ENCODE measurements at places on chromosomes 2 and 18.

- no peak for DNase-seq
Measured at GRCh38 chr2:106094131-106094841, 99.8 kb downstream of the UXS1 start.

GRCh38 chr2:219769090-219769910 lies 141.9 kb downstream of the SLC4A3 start:
- no peak for DNase-seq

GRCh38 chr2:121884511-121884921 lies 129.1 kb downstream of the TSN start:
- DNase-seq: no peak

- DNase-seq: no peak
Measured at GRCh38 chr2:231161877-231162329, 36.5 kb upstream of the ARMC9 start.

DNA sequence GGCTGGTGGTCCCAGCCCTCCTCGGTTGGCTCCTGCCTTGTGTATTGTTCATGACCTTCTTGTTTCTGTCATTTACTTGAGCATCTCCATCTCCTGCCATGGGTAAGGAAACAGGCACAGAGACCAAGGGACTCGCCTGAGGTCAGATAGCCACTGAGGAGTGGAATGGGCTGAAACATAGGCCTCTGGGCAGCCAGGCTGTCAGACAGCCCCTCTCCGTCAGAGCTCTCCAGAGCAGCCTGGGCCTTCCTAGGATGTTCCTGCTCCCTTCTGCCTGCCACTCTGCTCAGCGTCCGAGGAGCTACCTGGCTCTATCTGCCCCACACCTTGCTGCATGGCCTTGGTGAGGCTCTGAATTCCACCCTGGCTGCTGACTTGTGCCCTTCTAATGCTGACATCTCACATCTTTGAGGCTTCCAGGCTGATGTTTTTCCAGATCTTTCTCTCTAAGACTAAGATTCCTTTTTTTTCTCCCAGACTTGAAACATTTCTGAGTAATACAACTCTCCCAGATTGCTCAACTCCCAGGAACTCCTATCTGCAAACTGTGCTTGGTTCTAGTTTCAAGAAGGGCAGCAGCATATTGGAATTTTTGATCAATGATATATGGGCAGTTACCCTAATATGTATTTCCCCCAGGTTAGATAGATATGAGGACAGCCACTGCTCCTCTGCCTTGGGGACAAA lies 67.7 kb downstream of the MCFD2 start:
- DNase-seq: no peak

DNA sequence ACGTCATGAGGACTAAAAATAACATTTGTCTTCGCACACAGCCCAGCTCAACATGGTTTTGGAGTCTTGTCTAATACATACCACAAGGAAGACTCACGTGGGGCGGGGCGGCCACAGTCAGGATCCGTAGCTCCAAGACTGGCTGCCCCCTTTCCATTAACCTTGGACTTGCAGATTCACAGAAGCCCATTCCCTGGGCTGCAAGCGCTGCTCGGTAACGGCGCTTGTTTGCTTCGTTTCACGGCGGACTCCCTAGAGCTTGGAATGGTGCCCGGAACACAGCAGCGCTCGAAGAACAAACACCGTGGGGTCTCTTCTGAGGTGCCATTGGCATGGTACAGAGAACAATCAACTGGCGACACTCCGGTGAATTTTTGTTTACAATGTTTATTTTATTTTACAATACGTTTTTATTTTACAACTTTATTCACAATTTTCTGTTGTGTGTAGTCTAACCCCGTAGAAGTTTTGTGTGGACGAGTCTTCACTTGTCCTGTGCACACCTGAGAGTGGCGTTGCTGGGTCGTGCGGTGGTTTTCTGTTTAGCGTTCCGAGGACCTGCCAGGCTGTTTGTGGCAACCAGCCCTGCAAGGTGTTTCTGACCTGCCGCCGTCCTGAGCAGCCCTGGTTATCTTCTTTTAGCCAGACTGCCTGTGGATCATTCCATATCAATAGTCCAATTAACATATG lies 126.5 kb downstream of the GALR1 start:
- DNase-seq: no peak

DNA sequence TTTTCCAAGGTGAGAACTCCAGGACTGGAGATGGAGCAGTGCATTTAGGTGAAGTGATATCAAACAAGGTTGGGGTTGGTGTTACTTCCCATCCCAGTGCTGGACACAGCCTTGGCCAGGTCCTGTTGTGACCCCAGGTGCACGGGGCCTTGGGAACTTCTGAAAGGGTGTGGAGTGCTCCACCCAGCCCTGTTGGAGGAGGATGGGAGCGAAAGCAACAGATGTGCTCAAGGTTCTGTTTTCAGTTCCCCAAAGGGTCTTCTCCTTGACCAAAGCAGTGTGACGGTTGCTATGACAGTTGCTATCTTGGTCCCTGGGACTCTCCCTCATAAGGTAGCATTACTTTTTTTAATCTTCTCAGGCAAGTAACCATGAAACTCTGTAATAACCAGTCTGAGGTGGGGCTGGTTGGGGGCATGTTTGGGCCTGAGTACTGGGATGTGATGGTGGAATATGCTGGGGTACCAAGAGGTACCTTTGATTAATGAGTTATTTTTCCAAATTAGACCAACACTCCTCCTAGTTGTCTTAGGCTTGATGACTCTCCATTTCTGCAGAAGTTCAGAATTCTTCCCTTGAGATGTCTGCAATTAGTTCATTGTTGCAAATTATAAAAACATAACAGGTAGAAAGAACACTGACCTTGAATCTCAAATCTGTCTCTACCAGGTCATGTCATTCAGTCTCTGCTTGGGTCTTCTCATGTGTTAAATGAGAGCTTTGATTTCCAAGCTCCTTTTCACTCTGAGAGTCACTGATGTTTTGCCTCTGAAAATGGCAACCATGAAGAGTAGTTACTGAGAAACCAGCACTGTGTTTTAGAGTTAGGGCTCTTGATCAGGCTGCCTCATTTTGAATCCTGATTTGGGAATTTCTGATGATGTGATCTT lies 154.5 kb downstream of the RPIA start:
- DNase-seq: no peak

DNA sequence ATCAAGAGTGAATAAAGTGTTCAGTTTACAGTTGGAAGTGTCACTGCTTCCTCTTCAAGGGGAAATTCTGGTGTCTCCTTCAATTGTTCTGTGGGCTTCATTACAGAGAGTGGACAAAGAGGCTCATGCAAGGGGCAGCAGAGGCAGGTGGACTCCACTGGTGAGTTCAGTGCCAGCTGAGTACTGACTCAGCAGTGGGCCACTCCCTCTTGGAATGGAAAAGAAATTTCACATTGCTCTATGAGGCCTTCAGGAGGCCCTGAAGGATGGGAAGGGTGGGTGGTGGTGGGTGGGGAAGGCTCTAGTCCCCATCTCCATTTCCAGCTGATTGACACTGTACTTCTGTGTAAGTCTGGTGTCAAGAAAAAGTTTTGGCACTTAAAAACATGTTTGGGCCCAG lies 66.4 kb downstream of the PRELID3A start:
- no peak for DNase-seq
